CD8-positive, alpha-beta memory T cell (primary cell): ENCODE measurements at places on chromosomes 11 and 22. TPM values are rescaled to one million over a fixed set of nuclear protein-coding genes. Genes with fewer than 3 reads are reported as not detected.

SLC22A6 gene
- polyA plus RNA-seq = not detected

DNA sequence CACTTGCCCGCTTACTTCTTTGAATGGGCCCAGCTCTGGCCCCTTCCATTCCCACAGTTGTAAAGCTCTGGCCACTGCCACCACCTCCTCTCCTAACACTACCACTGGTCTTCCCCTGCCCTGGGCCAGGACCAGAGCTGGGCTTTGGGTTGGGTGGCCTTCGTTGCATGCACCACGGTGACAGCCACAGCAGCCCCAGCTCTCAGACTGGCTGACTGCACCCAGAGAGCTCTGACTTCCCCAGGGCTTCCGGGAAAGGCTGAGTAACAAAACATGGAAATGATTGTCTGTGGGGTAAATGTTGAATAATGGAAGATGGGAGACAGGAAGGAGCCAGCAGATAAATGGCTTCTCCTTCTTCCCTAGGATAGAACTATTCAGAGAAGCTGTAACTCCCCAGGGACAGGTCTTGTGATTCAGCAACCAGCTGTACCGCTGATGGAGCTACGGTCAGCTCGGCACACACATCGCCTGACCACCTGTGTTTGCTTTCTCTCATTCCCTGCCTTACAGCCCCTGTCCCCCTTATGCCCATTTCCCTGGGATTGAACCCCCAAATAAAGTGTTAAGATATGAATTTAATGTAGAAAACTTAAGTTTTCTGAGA, 27.6 kb downstream of the SCN4B start:
- DNase-seq = no peak

GRCh38 chr22:46534177-46534776, 3.1 kb downstream of the CELSR1 start:
- no peak for DNase-seq

- DNase-seq = no peak
Observed at GRCh38 chr11:58152781-58153180, 27.5 kb upstream of the OR9I1 start.

GRCh38 chr11:69446108-69446507, 35.4 kb upstream of the LINC01488 start:
- DNase-seq = no peak

FAM168A gene
- 2.5 TPM for polyA plus RNA-seq

- DNase-seq = no peak
Observed at GRCh38 chr22:44380756-44381486, 68.2 kb upstream of the SHISAL1 start.

FGF4 gene
- polyA plus RNA-seq = not detected

GRCh38 chr22:46628756-46629155, 8.6 kb downstream of the GRAMD4 start:
- DNase-seq = peak; percentile 41

DNA sequence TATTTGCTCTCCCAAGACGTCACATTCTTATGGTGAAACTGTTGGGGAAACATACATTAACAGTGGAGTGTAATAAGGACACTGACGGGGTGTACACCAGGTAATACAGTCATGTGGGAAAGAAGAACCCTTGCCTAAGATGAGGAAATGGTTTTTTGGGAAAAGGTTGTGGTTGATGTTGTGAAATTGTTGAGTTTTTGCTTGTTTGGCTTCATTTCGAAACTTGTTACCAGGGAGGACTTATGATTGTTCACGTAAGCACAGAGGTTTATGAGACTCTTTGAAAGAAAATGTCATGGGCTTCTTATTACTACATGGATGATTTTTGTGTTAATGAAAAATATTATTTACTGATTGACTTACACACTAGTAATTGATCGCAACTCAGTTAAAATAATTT, 16.8 kb downstream of the ANO3 start:
- DNase-seq = no peak
